Right lobe of liver (tissue), 6 donors: ENCODE measurements at places on chromosomes 11 and 22. TPM values are rescaled to one million over a fixed set of nuclear protein-coding genes. Genes with fewer than 3 reads are reported as not detected.

Gene HIC2
- total RNA-seq = 1.6 TPM

Gene CYP2D6
- 113 TPM for total RNA-seq

DNA sequence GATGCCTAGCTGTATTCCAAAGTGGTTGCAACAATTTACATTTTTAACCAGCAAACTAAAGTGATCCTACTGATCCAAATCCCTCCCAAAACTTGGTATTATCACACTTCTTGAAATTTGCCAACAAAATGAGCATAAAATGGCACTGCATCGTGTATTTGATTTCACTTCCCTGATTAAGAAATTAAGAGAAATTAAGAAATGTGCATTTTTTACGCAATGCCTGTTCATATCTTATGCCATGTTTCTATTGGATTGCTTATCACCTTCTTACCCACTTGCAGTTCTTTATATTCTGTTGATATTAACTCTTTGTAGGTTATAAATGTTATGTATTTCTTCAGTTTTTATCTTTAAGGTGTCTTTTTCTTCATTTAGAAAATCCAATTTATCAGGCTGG, 80.6 kb downstream of the DENND5A start:
- H3K4me1 ChIP-seq = no peaks in the 10 kb centered on the region
- H3K27ac ChIP-seq = no peak overlapping the region
- no peaks in the 10 kb centered on the region for H3K36me3 ChIP-seq
- no peak for DNase-seq
- H3K27me3 ChIP-seq = no peaks in the 10 kb centered on the region

- no peaks in the 10 kb centered on the region for H3K36me3 ChIP-seq
- no peak overlapping the region for H3K4me3 ChIP-seq
- no peaks in the 10 kb centered on the region for H3K27me3 ChIP-seq
- no peaks in the 10 kb centered on the region for H3K4me1 ChIP-seq
These were observed 25.4 kb downstream of the MICAL3 start for GRCh38 chr22:17998913-17999312.

Gene GATD1
- 28.6 TPM for total RNA-seq

DNA sequence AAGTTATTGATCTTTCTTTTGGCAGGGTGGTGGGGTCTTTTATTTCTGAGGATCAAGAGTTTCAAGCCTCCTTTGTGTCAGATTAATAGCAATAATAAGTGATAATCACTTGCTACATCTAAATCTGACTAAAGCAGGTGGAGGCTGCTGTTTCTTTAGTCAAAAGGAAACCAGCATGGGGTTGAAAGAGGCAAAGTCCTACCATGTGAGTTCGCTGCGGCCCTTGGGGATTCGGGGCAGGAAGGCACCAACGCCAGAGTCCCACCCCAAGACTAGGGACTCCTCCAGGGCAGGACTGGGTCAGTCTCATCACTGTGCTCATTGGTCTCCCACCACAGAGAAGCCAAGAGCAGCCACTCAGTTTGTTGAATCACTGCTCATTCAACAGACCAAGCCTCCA, 73.0 kb downstream of the TENM4 start:
- no peaks in the 10 kb centered on the region for H3K36me3 ChIP-seq
- H3K4me3 ChIP-seq = no peak overlapping the region
- H3K27ac ChIP-seq = no peak overlapping the region
- no peak for DNase-seq

DNA sequence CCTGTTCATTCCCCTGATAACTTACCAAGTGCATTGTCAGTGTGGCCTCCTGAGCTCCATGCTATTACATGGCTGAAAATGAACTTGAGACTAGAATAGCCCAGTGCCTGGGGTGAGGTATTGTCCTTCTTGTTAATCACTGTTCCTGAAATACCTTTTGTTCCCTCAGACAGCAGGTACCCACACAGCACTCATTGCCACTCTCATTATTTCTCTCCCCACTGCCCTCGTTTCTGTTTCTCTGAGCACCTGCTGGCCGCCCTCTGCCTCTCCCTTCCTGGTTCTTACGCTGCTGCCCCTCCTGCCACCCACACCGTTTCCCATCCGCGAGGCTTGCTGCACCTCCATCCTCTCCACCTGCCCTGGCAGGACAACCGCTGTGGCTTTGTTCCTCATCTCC, 36.9 kb upstream of the RAB1B start:
- no peak for DNase-seq
- no peaks in the 10 kb centered on the region for H3K27me3 ChIP-seq
- H3K36me3 ChIP-seq = peaks cover 5% of the 10 kb centered on the region
- H3K4me3 ChIP-seq = no peak overlapping the region
- no peak overlapping the region for H3K27ac ChIP-seq

Gene TIRAP
- total RNA-seq = 9.8 TPM

- no peak for DNase-seq
- H3K36me3 ChIP-seq = no peaks in the 10 kb centered on the region
- no peak overlapping the region for H3K4me3 ChIP-seq
These were observed 9.0 kb upstream of the MMP7 start for GRCh38 chr11:102539567-102539966.

- no peak for DNase-seq
- H3K27ac ChIP-seq = peak overlapping the region; percentile 93
- peaks cover 27% of the 10 kb centered on the region for H3K4me1 ChIP-seq
These were observed 2.1 kb downstream of the LRP5 start for GRCh38 chr11:68314203-68315170.

Gene RTN4R
- 5.6 TPM for total RNA-seq

Gene C11orf42
- not detected for total RNA-seq
